ENCODE measurements at places on chromosomes 6 and 20.

DNA sequence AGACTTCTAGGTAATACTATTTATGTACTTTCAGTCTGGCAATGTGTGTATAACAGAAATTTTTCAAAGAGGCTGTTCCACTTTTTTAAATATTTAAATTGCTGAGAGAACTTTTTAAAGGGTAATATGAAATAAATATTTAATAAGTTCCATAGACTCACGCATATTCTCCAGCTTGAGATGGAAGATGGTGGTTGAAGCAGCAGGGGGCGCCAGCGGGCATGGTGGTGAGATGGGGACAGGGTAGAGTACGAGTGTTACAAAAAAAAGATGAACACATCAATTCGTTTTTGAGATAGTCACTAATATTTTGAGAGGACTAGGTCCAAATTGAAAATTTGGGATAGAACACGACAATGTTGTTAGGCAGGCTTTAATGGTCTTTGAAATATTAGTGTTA is 68.4 kb downstream of the RSPO3 start:
- H3K27ac ChIP-seq = no peak overlapping the region
- H3K27me3 ChIP-seq = no peaks in the 10 kb centered on the region
- DNase-seq = peak; percentile 71
- H3K36me3 ChIP-seq = no peaks in the 10 kb centered on the region
- no peaks in the 10 kb centered on the region for H3K4me1 ChIP-seq

DNA sequence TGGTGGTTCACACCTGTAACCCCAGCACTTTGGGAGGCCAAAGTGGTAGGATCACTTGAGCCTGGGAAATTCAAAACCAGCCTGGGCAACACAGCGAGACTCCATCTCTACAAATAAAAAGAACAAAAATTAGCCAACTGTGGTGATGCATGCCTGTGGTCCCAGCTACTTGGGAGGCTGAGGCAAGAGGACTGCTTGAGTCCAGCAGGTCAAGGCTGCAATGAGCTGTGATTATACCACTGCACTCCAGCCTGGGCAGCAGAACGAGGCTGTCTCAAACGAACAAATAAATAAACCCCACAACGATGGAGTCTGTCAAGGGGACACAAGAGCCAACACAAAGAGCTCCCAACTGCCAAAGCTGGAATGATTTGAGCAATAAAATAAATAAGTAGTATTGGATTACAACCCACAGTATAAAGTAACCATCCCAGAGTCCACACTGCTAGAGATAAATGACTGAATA is 13.5 kb downstream of the ZMYND8 start:
- peaks cover 32% of the 10 kb centered on the region for H3K4me1 ChIP-seq
- no peaks in the 10 kb centered on the region for H3K27me3 ChIP-seq
- H3K27ac ChIP-seq = no peak overlapping the region

GRCh38 chr6:153045271-153045670 is 42.8 kb upstream of the MTRF1L start:
- no peak overlapping the region for H3K27ac ChIP-seq
- H3K27me3 ChIP-seq = no peaks in the 10 kb centered on the region
- H3K4me3 ChIP-seq = no peak overlapping the region
- no peaks in the 10 kb centered on the region for H3K4me1 ChIP-seq
- no peaks in the 10 kb centered on the region for H3K36me3 ChIP-seq
- DNase-seq = no peak

GRCh38 chr6:165704045-165704748 is 41.2 kb upstream of the PDE10A start:
- no peaks in the 10 kb centered on the region for H3K27me3 ChIP-seq
- no peak overlapping the region for H3K27ac ChIP-seq
- no peaks in the 10 kb centered on the region for H3K4me1 ChIP-seq
- no peaks in the 10 kb centered on the region for H3K36me3 ChIP-seq

DNA sequence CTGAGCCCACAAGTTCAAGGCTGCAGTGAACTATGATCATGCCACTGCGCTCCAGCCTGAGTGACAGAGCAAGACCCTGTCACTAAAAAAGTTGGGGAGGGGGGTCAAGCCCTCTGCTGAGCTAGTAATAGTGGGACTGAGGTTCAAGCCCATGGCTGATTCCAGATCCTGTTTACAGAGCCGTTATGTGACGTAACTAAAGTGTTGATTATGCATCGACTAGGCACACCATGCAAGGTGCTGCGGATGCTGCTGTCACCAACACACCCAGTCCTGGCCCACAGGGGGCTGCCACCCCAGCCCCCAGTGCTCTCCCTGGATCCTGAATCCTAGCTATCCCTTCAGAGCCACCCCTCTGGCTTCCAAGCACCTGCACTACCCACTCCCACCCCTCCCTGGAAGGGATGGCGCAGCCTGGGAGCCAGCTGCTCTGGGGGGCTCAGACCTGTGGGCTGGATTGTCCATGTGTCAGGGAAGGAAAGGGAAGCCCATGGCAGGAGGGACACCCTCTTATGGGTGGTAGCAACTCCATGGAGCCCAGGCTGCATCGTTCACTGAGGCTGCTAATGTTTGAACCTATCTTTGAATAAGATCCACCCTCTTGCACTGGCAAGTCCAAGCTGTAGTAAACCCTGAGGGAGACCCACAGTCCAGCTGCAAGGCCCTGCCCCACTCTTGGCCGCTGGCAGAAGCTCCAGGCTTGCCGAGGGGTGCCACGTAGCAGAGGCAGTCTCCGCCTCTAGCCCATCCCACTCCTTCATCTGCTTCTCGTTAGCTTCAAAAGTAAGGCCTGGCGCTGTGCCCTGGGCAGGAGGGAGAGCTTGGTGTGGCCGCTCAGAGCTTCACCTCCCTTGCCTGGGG is 95.0 kb downstream of the SNX5 start:
- H3K27ac ChIP-seq = no peak overlapping the region
- peaks cover 17% of the 10 kb centered on the region for H3K4me1 ChIP-seq
- peaks cover 40% of the 10 kb centered on the region for H3K27me3 ChIP-seq
- peaks cover 2% of the 10 kb centered on the region for H3K36me3 ChIP-seq

GRCh38 chr6:16397623-16398022 is 159.2 kb downstream of the GMPR start:
- H3K4me1 ChIP-seq = no peaks in the 10 kb centered on the region
- no peak overlapping the region for H3K27ac ChIP-seq
- H3K4me3 ChIP-seq = no peak overlapping the region

- H3K27me3 ChIP-seq = peaks cover 65% of the 10 kb centered on the region
- peak overlapping the region; percentile 10 for H3K4me3 ChIP-seq
- peaks cover 51% of the 10 kb centered on the region for H3K4me1 ChIP-seq
- H3K27ac ChIP-seq = peak overlapping the region; percentile 85
- peaks cover 2% of the 10 kb centered on the region for H3K36me3 ChIP-seq
Measured at GRCh38 chr6:170148709-170149470, 142.0 kb downstream of the DLL1 start.

- no peak overlapping the region for H3K27ac ChIP-seq
- H3K36me3 ChIP-seq = no peaks in the 10 kb centered on the region
- H3K27me3 ChIP-seq = no peaks in the 10 kb centered on the region
- no peaks in the 10 kb centered on the region for H3K4me1 ChIP-seq
- no peak for DNase-seq
Measured at GRCh38 chr6:111147440-111147839, 60.1 kb downstream of the SLC16A10 start.

GRCh38 chr20:1971893-1972586 is 21.8 kb downstream of the PDYN start:
- DNase-seq = no peak
- H3K27ac ChIP-seq = no peak overlapping the region
- H3K27me3 ChIP-seq = peaks cover 11% of the 10 kb centered on the region
- H3K4me1 ChIP-seq = no peaks in the 10 kb centered on the region
- no peak overlapping the region for H3K4me3 ChIP-seq

DNA sequence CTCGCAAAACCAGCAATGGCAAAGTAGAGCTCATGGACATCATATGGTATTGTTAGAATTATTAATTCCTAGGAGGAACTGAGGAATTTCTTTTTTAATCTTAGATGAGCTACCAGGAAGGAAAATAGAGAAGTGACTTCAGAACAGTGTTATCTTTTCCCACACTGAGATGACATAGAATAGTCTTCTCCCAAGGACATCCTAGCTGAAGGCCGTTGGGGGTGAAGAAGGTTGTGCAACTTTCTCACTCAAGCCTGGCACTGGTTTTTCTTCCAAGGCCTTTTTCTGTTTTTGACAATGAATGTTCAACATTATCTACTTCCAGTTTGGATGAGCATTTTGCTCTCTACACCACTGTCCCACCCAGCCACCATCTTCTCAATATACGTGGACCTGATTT is 35.8 kb upstream of the MAS1 start:
- no peak for DNase-seq
- H3K27ac ChIP-seq = no peak overlapping the region
- no peaks in the 10 kb centered on the region for H3K4me1 ChIP-seq
- H3K4me3 ChIP-seq = no peak overlapping the region
- peaks cover 13% of the 10 kb centered on the region for H3K27me3 ChIP-seq

- H3K27me3 ChIP-seq = no peaks in the 10 kb centered on the region
- H3K36me3 ChIP-seq = peaks cover 71% of the 10 kb centered on the region
- peaks cover 67% of the 10 kb centered on the region for H3K4me1 ChIP-seq
- no peak for DNase-seq
- H3K4me3 ChIP-seq = no peak overlapping the region
Measured at GRCh38 chr6:130129762-130130246, 92.9 kb downstream of the SAMD3 start.

DNA sequence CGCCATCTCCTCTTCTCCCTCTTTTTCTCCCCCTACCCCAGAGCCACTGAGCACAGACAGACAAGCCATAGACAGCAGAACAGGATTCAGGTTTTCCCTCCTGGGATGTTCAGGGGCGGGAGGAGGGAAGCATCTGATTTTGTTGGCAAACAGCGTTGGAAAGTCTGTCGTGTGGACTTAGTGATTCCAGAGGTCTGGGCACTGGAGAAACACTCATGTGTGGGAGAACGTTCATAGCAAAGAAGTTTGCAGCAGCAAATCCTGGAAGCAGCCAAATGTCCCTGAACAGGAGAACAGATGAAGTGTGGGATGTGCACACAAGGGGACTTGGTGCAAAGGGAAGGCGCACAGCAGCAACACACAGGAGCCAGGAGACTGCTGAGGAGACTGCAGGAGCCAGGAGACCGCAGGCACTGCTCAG is 264.1 kb upstream of the CDYL start:
- no peaks in the 10 kb centered on the region for H3K36me3 ChIP-seq
- peaks cover 3% of the 10 kb centered on the region for H3K27me3 ChIP-seq
- H3K4me1 ChIP-seq = no peaks in the 10 kb centered on the region

- H3K27ac ChIP-seq = no peak overlapping the region
- no peak for DNase-seq
- H3K27me3 ChIP-seq = no peaks in the 10 kb centered on the region
- peaks cover 60% of the 10 kb centered on the region for H3K36me3 ChIP-seq
Measured at GRCh38 chr20:58997141-58997770, 9.8 kb downstream of the CTSZ start.

- H3K27me3 ChIP-seq = no peaks in the 10 kb centered on the region
- H3K36me3 ChIP-seq = no peaks in the 10 kb centered on the region
- no peak for DNase-seq
- no peak overlapping the region for H3K4me3 ChIP-seq
- H3K27ac ChIP-seq = no peak overlapping the region
- peaks cover 7% of the 10 kb centered on the region for H3K4me1 ChIP-seq
Measured at GRCh38 chr6:108312605-108313004, 17.8 kb downstream of the AFG1L start.
